ENCODE measurements at places on chromosomes 11 and 22. TPM values are rescaled to one million over a fixed set of nuclear protein-coding genes. Genes with fewer than 3 reads are reported as not detected.

DNA sequence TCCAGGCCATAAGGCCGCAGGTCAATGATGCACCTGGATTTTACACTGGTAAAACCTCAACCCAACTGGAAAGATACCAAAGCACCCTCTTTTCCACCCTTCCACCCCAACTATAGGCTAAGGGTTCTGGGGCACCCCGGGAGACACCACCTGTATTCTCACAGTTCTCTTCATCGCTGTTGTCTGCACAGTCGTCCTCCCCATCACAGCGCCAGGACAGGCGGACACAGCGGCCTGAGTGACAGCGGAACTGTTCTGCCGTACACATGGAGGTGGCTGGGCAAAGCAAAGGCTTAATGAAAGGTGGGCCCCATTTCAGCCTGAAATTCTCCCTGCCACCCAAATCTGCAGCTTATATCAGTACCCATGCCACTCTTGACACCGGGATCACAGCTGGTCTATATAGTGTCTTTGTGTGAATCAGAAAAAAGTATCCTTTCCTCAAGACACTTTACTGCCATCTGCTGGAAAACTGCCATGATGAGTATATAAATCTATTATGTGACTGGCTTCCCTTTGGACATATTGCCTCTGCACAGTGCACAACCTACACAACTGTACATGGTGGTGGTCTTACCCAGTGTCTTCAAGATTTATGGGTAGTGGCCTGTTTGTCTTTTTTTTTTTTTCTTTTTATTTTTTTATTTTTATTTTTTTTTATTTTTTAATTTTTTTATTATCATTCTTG is 21.5 kb downstream of the LRP4 start:
- DNase-seq: no peak

GRCh38 chr22:23211622-23212021 is 31.3 kb downstream of the BCR start:
- DNase-seq: no peak

- DNase-seq: no peak
Measured at GRCh38 chr11:132358573-132358953, 988.1 kb downstream of the NTM start.

GRCh38 chr11:65404638-65405339 is 17.8 kb upstream of the NEAT1 start:
- no peak for DNase-seq

Gene GAL3ST1
- polyA plus RNA-seq: 33.0 TPM

- no peak for DNase-seq
Measured at GRCh38 chr11:108431370-108431769, 36.0 kb downstream of the C11orf65 start.

Measured in renal cortex interstitium (tissue), 15 donors.